ENCODE measurements at places on chromosomes 16 and 17. TPM values are rescaled to one million over a fixed set of nuclear protein-coding genes. Genes with fewer than 3 reads are reported as not detected.

Gene CIBAR2
- 0.24 TPM for polyA plus RNA-seq

DNA sequence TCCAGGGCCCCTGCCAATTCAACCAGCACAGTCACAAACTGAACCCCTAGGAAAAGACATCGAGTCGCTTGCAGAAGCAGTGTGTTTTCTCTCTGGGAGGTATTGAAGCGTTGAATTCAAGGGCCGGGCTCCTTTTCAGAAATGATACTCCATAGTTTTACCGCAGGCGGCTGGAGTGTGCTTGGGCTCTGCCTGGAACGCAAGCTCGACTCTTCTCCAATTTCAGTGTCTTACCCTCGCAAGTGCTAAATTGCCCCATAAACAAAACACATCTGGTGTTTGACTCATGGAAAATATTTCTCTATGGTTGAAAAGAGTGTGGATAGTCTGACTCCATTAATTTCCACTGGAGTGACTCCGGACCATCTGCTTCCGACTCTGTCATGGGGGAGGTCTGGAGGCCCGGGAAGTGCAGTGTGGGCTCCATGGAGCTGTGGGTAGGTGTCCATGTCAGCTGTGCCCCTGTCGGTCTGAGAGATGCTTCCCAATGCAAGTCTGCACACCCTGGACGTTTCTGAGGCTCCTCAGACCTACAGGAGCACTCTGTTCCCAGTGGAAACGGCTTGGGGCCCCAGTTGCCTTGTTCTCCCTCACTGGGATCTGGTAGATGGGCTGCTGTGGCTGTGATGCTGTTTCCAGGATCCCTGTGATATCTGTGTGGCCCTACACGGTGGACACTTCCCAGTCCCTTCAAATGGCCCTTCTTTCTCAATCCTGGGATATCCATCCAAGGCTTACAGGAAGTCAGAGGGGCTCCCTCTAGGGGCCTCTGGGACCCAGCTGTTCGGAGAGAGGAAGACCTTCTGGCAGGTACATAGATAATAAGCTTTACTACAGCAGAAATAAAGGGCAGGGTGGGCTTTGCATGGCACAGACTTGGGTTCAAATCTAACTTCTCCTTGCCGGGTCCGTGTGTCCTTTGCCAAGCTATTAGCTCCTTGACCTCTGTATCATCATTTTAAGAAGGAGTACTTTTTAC is 119.8 kb upstream of the CDH13 start:
- DNase-seq: no peak

DNA sequence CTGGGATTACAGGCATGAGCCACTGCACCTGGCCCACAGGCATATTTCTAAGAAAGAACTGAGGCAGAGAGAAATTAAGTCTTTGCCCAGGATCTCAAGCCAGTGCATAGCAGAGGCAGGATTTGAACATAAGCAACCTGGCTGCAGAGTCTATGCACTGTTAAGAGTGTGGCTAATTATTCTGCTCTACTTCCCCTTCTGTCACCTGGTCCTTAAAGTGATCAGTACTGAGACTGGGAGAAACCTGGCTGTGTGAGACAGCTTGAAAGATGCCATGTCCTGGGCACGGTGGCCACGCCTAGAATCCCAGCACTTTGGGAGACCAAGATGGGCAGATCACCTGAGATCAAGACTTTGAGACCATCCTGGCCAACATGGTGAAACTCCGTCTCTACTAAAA is 58.1 kb downstream of the IQCK start:
- DNase-seq: no peak

DNA sequence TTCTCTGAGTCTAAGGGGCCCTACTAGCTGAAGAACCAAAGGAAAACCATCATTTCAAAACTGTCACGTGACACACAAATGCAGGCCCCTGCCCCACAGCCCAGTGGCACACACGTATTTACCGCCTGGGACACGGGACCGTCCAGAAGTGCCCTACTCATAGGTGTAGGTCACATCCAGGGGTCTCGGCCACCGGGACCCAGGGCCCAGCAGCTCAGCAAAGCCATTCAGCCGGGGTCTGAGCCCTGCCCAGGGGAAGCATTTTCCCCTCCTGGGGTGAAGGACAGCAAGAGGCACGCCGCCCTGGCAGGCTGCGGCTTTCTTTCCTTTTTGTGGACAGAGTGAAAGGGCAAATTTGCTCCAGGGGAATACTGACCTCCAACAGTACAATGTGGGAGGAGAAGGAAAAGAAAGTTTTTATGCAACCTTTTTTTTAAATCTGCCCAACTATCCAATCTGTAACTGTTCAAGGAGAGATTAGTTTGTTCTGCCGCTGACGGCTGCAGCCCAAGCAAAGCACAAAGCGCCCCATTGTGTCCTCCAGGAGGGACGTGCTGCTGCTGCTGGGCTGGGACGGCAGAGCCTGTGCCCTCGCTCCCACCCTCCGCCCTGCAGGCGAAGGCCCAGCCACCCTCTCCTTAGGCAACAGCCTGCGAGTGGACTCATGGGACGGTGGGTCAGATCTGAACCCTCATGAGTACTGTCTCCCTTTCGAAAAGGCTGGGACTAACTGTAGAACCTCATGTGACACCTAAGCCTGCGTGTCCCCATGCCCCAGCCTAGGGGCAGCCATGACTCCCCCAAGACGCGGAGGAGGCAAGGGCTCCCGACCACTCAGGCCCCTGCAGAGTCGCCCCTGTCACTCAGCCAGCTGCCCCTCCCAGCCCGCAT is 21.3 kb downstream of the SLC7A5 start:
- no peak for DNase-seq

Gene SPSB3
- 28.2 TPM for polyA plus RNA-seq

DNA sequence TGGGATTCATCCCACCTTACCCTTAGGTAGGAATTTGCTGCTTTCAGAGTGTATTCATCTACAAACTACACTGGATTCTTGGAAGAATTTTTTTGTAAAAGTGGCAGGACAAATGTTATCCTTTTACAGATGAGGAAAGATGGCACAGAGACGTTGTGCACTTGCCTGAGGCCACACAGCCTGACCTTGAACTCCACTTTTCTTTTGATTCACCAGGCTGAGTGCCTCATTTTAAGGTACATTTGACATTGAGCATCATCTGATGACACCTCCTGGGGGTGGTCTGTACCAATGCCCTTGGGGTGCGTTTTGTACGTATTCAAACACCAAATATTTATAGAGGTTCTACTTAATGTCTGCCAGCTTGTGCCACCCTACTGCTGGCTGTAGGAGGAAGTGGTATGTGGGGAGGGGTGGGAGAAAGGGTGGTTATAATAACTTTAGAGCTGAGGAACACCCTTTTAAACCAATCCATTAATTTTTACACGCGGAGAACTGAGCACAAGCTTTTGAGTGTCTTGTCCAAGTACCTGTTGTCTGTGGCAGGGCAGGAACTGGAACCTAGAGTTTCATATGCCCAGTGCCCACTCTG is 29.1 kb downstream of the HS3ST3B1 start:
- no peak for DNase-seq

GRCh38 chr17:2737693-2738092 is 11.8 kb downstream of the CCDC92B start:
- no peak for DNase-seq

Gene HS3ST2
- 0.14 TPM for polyA plus RNA-seq

Gene CETP
- polyA plus RNA-seq: 11.9 TPM

DNA sequence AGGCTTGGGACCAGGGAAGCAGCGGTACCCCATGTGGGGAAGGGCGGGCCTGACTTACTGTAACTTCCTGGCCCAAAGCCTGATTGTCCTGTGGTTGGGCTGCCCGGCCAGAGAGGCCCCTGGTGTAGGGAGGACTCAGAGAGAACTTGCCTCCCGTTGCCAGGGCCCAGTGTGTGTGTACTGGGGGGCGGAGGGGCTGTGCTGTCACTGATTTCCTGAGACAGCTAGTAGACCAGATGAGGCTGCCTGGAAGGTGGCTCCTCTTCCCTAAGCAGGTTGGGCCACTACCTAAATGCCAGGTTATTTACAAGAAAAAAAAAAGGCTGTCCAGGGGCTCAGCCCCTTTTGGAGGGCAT is 16.7 kb downstream of the SOCS3 start:
- DNase-seq: no peak

DNA sequence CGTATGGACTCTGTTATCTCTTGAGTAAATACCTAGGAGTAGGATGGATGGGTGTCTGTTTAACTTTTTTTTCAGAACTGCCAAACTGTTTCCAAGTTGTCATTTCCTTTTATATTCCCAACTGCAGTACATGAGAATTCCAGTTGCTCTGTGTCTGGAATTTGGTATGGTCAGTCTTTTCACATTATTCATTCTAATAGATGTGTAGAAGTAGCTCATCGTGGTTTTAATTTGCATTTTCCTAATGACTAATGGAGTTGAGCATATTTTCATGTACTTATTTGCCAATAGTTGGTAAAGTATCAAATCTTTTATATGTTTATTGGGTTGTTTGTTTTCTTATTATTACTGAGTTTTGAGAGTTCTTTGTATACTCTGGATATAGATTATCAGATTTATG is 27.0 kb downstream of the MRTFB start:
- DNase-seq: no peak

DNA sequence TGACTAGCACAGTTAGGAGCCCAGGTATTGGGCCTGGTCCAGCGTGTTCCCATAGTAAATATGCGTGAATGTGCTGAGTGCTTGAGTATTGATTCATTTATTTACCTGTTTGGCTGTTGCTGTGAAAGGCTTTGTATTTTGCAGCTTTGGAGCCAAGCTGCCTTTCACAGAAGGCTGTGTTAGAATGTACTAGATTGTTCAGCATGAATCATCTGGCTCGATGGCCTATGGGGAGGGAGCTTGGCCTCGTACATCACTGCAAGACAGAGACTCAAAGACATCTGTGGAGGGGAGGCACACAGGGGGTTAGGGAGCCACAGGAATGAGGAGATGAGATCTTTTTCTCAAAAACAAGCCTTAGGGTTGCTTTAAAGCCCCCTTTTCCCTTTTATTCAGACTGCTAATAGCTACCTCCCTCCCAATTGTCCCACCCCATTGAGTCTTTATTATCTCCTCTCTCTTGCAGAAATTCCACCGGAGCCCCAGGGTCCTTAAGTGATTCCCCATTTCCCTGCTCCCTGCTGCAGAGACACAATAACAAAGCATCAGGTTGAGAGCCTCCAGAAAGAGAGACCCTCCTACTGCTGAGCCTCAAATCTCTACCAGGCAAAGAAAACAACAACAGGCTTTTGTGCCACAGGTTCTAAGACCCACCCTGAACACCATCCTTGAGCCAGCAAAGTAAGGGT is 307.2 kb downstream of the ABCC12 start:
- no peak for DNase-seq

Gene RAMP2
- polyA plus RNA-seq: 84.6 TPM

DNA sequence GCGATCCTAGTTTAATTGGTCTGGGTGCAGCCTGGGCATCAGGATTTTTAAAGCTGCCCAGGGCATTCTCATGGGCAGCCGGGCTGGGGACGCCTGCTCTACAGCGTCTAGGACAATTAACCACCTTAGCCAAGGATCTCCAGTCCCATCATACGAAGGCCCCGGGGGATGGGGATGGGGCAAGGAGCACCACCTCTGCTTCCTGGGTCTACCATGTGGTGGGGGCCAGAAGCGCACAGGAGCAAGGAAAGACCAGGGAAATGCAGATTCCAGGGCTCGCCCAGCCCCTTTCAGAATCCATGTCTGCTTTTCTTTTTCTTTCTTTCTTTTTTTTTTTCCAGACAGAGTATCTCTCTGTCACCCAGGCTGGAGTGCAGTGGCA is 29.3 kb downstream of the TBC1D16 start:
- no peak for DNase-seq

Gene SDR42E1
- polyA plus RNA-seq: 14.3 TPM

Gene LRRC37A
- polyA plus RNA-seq: 5.1 TPM

DNA sequence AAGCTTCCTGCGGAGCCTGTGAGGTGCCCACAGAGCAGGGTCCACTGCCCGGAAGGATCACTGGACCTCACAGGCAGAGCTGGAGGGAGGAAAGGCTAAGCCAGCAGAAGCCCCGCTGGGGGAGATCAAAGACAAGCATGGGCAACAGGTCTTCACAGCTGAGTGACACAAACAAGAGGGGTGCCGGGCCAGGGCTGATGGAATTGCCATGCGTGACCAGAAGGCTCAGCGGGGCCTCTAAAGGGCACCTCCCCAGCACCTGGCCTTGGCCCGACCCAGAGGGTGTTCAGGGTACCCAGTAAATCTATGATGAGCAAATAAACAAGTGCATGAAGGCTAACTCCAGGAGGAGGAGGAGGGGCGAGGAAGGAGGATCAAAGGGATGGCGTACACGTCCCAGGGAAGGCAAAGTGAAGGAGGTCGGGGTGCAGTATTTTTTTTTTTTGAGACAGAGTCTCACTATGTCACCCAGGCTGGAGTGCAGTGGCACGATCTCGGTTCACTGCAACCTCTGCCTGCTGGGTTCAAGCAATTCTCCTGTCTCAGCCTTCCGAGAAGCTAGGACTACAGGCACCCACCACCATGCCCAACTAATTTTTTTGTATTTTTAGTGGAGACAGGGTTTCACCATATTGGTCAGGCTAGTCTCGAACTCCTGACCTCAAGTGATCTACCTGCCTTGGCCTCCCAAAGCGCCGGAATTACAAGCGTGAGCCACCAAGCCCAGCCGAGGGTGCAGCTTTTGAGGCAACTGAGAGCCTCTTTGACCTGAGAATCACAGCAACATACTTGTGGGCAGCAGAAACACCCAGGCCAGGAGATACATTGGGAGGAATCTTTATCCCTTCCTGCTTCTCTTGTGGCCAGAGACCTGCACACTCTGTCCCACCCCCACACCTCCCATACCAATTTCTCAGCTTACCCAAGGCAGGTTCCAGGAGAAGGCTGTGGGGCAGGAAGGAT is 16.1 kb upstream of the EXOC7 start:
- DNase-seq: no peak

DNA sequence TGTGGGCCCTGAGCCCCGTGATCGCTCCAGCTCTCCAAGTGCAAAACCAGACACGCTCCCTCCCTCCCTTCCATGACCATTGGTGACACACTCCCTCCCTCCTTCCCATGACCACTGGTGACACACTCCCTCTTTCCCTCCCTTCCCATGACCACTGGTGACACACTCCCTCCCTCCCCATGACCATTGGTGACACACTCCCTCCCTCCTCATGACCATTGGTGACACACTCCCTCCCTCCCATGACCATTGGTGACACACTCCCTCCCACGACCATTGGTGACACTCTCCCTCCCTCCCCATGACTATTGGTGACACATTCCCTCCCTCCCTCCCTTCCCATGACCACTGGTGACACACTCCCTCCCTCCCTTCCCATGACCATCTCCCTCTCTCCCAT is 56.3 kb downstream of the LMF1 start:
- no peak for DNase-seq

GRCh38 chr16:69838489-69838888 is 76.4 kb downstream of the WWP2 start:
- no peak for DNase-seq

DNA sequence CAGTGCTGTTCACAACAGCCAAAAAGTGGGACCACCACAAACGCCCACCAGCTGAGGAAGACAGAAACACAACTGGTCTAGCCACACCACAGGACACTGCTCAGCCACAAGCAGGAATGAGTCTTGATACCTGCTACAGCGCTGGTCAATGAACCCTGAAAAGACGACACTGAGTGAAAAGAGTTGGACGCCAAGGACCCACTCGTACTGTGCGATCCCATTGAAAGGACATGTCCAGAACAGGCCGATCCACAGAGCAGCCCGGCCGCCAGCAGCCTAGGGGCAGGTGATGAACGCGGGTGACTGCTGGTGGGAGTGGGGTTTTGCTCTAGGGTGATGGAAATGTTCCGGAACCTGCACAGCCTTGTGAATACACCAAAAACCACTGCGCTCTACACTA is 10.6 kb upstream of the SLC38A8 start:
- DNase-seq: no peak

- DNase-seq: no peak
Observed at GRCh38 chr16:54847207-54847606, 83.5 kb upstream of the IRX5 start.

- DNase-seq: no peak
Observed at GRCh38 chr17:16935241-16935663, 36.7 kb downstream of the TNFRSF13B start.

Measured in renal cortex interstitium (tissue), 15 donors.